ENCODE measurements at places on chromosomes 7 and 10.

GRCh38 chr10:21624951-21625350 is 90.9 kb downstream of the MLLT10 start:
- DNase-seq: no peak

- DNase-seq: no peak
Observed at GRCh38 chr7:387132-388022, 97.4 kb downstream of the FOXL3 start.

GRCh38 chr7:55255496-55256445 is 109.4 kb upstream of the LANCL2 start:
- peak; percentile 36 for DNase-seq

DNA sequence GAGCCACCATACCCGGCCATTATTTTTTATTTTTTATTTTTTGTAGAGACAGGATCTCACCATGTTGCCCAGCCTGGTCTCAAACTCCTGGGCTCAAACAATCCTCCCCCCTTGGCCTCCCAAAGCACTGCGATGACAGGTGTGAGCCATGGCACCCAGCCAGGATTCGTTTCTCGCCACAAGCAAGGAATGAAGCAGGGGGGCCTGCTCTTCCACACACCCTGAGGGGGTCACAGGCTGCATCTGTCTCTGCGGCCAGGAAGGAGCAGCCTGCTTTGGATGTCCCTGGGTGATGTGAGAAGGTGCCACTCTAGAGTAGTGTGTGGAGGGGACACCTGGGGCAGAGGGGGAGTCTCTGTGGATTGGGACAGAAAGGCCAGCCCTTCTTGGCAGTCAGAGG is 61.3 kb upstream of the TNRC18 start:
- no peak for DNase-seq

DNA sequence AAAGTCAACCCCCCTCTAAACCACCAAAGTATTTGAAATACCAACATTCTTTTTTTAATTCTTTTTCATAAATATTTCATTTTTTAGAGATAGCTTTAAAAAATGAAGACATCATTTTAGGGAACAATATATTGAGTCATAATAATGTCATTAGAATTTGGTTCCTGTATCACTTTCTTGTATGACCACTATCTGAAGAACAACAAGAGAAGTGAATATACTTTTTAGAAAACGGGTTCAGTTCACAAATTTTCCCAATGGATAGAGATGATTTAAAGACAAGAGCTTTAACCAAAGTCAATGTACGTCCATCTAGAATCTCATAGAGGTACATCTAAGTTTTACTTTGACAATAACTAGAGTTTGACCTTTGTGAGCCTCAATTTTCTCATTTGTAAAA is 48.2 kb downstream of the CUBN start:
- no peak for DNase-seq

- DNase-seq: no peak
Observed at GRCh38 chr10:1523221-1523620, 214.1 kb downstream of the ADARB2 start.

DNA sequence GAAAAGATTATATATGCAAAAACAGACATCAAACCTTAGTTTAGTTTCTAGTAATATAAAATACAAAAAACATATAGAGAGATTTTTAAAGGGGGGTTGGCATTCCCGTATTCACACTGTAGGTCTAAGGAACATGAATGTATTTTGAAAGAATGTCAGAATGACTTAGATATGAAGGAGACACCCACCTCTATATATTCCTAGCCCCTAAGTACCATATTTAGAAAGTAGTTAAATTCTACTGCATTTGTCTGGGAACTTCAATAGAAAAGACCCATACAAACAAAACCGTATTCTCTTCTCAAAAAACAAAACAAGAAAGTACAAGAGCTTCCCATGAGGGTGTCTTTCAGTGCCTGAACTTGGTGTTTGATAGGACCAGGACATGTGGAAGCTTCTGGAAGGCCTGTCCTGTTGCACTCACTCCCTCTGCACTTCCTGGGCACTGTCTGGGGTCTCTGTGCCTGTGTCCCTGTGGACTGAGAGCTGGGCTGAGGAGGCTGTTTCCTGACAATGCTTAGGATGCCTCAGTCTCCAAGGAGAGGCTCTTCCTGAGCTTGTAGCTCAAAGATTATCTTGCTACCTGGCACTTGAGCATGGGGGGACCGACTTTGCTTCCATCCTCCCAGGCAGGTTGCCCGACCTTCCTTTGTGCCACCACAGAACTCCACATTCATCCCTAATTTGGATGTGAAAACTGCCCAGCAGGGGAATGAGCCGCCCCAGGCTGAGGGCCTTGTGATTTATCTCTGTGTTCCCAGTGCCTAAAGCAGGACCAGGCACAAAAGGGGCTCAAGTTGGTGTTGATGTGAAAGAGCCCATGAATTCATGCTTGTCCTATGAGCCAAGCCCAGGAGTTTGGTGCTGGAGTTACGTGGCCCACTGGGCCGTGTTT is 44.4 kb upstream of the KLF6 start:
- no peak for DNase-seq

- no peak for DNase-seq
Observed at GRCh38 chr10:31042670-31043069, 11.0 kb upstream of the ZNF438 start.

All from naive B cell (primary cell).